ENCODE measurements at places on chromosomes 13 and 19.

DNA sequence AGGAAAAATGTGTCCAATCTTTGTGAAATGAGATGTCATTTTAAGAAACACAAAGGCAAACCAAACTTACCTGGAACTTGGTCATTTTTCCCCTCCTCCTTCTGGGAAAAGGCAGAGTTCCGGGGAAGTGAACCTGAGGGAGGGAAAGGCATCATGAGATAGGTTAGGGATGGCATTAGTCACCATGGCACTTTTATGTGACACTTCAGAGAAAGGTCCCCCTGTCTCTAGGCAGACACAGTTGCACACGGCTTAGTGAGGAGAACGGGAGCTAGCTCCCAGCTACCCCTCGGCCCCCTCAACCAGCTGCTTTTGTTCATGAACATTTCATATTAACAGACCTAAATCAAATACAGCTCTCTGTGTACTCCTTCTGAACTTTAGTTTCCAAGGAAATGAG, 1.5 kb downstream of the ZNF235 start:
- no peak for DNase-seq

DNA sequence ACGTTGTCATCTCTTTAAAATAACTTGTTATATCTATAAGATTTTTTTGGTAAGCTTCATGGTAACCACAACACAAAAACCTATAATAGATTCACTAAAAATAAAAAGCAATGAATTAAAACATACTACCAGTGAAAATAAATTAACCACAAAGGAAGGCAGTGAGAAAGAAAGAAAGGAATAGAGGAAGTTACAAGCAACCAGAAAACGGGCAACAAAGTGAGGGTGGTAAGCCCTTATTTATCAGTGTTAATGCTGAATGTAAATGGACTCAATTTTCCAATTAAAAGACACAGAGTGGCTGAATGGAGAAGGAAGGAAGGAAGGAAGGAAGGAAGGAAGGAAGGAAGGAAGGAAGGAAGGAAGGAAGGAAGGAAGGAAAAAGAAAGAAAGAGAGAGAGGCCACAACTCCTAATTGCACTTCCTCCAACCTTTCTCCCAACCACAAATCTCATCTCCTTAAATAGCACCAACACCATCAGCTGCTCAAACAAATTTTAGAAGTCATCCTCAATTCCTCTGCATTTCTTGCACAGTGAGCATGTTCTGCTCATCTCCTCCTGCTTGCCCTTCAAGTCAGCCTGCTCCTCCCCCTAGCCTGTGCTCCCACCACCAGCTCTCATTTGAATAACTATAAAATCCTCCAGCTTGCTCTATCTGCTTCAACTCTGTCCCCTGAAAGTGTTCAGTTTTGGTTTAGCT, 48.6 kb downstream of the CCNA1 start:
- DNase-seq = no peak

DNA sequence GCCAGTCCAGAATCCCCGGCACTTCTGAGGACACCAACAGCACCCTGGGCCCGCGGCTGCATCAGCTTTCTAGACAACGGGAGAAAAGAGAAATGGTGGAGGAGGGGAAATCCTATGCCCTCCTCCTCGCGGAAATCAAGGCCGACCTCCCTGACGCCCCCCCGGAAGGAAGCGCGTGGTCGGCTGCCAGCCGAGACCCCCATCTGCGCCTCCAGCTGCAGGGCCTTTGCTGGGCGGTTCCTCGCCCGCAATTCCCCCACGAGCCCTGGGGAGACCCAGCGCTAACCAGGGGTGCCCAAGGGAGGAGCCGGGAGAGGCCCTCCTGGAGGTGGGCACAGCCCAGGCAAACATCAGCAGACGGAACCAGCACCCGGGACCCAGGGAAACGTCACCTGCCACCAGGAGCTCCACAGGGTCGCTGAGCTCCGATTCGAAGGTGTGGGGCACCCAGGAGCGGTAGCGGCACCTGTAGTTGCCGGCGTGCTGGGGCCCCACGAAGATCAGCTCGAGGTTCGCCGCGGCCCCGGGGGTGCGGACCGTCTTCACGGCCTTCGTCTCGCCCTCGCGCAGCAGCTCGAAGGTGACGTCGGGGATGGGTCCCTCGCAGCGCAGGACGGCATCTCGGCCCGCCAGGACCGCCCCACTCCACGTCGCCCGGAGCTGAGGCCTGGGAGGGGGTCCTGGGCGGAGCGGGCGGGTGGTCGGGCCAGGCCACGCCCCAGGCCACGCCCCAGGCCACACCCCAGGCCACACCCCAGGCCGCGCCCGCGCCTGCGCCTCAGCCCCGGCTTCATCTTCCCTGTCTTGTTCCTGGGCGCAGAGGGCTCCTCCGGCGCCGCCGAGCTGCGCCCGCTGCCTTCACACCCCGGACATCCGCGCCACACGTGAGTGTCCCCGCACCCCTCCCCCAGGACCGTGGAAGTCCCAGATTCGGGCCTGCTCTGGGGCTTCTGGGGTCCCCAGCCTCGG, 6.0 kb downstream of the A1BG start:
- no peak for DNase-seq

- no peak for DNase-seq
These were observed 496.2 kb upstream of the KLHL1 start for GRCh38 chr13:70604448-70604847.

GRCh38 chr13:56886398-56886797, 254.3 kb upstream of the PRR20A start:
- DNase-seq = no peak

GRCh38 chr19:10655457-10656312, 1.5 kb downstream of the ILF3 start:
- no peak for DNase-seq

DNA sequence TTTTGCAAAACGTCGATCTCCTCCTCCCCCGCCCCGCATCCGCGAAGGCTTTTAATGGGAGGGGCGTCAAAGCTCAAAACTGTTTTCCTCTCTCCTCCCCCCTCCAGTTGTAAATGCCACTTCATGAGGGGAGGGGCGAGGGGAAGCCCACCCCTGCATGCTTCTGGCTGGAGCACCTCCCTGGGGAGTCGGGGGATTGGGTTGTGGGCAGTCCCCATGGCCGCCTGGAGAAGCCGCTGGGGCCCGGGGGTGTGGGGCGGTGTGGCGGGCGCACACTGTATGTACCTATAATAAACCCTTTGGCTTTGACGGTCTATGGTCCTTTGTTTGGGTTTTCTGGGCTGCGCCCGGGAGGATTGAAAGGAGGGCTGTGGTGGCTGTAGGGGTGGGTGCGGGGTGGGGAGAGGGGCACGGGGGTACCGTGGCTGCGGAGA, 505 bp upstream of the SHKBP1 start:
- no peak for DNase-seq

- DNase-seq = no peak
These were observed 96.1 kb downstream of the OXGR1 start for GRCh38 chr13:96898212-96898611.

GRCh38 chr13:23751195-23751594, 138.0 kb downstream of the MIPEP start:
- no peak for DNase-seq

DNA sequence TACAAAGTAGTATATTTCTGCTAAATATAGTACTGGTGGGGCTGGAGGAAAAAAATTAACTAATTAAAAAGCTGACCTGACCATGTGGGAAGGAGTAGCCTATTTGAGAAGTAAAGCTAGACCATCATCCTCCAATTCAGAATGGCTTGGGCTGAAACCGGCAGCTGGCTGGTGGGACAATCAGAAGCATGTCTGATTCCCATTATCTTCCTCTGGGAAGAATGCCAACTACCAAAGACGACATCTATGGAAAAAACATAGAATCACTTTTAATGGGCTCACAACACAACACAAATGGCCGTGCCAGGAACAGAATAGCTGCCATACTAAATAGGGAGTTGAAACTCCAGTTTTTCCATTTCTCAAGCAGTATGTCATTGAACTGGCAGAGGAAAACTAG, 120.4 kb upstream of the FREM2 start:
- DNase-seq = no peak

DNA sequence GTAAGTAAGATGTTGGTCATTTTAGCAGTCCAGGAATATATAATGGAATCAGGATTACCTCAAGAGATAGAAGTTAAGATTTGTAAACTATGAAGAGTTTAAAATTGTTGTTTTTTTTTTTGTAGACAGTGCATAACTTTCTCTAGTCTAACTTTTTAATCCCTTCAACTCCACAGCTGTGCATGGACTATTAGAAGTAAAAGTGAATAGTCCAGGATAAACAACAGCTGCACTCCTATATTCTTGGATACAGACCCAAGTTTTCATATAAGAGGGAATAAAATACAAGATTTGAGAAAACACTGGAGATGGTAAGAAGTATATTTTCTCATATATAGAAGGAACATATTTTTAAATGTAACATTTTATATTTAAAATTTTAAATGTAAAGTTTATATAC, 1509.9 kb downstream of the SLITRK5 start:
- DNase-seq = no peak

- DNase-seq = no peak
These were observed 35.3 kb downstream of the EDNRB start for GRCh38 chr13:77883328-77883727.

DNA sequence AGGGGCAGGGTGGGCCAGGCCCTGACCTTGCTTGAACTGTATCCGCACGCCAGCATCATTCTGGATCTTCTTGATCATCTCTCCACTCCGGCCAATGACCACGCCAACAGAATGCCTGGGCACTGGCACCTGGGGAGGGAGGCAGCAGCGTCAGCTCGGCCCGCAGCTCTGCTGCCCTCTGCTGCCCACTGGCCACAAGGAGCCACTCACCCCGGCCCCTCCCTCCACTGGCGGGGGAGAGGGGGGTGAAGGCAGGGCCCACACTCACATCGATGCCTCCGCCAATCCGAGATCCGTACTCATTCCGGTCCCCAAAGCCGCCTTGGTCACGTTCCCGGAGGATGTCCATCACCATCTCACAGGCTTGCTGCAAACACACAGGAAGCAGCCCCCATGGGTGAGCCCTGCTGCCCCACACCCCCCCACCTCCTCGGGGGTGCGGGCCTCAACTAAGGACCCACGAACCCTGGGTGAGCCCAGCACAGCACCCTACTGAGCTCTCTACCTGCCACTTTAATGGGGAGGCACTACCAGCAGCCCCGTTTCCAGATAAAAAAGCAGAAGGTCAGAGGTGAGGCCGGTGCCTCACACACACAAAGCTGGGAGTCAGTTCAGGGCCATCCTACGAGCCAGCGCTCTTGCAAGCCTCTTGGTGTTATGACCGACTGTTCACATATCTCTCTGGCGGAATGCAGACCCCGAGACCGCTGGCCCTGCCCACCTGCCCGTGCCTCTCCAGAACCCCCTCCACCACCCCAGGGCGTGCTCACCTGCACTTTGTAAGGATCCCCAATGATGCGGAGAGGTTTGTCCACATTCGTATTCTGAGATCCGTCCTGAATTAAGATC, 6.7 kb downstream of the KHSRP start:
- no peak for DNase-seq

GRCh38 chr19:2044709-2045500, 6.1 kb downstream of the MKNK2 start:
- DNase-seq = no peak

GRCh38 chr19:38656171-38656981, 8.9 kb downstream of the ACTN4 start:
- DNase-seq = no peak

DNA sequence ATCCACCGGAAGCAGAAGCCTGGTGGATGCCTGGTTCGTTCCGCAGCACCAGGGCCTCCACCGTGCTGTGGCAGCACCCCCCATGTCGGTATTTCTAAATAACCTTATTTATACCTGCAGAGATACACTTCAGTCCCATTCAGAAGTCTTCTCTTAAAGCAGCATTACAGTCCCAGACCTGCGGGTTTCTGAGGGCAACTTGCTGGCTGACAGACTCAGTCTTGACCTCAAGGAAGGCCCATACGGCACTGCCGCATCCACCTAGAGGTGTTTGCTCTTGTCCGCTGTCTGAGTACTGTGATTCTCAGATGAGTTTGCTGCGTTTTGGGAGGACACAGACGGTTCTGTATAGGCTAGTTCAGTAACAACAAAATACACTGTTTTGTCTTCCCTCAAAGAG, 16.9 kb upstream of the TEX29 start:
- DNase-seq = no peak

- no peak for DNase-seq
These were observed 4.7 kb upstream of the GSK3A start for GRCh38 chr19:42246922-42247639.

- no peak for DNase-seq
These were observed 101.7 kb upstream of the SOX21 start for GRCh38 chr13:94813920-94814475.

DNA sequence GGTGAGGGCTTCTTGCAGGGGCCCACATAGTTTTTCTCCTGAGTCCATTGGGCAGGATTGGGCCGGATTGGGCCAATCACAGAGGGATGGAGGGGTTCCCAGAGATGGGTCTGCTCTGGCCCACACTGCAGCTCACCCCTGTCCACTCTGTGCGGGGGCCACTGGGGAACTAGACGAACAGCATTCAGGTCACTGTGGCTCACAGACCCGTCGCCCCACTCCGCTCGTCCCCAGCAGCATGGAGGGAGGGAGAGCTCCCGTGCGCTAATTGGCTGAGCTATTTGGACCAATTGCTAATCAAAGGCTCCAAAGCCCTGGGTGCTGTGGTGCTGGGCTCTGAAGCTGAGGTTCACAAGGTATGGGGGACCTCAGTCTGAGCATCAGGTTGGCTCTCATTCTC, 11.3 kb downstream of the NACC1 start:
- DNase-seq = no peak

GRCh38 chr19:5934774-5935472, 20.9 kb downstream of the CAPS start:
- DNase-seq = no peak

DNA sequence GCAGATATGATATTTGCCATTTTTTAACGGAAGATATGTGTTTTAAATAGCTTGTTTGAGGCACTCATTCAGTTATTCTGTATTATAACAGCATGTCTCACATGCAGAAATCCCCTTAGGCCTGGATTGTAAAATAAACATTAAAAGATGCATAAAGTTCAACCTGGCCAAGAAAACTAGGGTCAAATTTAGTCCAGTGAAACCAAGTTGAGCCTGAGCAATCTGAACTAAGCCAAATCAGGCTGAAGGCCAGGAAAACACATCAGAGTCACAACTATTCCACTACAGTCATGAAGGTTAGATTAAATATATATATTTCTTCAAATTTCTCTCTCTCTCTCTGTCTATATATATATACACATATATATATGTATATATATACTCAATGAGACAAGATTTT, 504.8 kb downstream of the SLITRK1 start:
- no peak for DNase-seq

DNA sequence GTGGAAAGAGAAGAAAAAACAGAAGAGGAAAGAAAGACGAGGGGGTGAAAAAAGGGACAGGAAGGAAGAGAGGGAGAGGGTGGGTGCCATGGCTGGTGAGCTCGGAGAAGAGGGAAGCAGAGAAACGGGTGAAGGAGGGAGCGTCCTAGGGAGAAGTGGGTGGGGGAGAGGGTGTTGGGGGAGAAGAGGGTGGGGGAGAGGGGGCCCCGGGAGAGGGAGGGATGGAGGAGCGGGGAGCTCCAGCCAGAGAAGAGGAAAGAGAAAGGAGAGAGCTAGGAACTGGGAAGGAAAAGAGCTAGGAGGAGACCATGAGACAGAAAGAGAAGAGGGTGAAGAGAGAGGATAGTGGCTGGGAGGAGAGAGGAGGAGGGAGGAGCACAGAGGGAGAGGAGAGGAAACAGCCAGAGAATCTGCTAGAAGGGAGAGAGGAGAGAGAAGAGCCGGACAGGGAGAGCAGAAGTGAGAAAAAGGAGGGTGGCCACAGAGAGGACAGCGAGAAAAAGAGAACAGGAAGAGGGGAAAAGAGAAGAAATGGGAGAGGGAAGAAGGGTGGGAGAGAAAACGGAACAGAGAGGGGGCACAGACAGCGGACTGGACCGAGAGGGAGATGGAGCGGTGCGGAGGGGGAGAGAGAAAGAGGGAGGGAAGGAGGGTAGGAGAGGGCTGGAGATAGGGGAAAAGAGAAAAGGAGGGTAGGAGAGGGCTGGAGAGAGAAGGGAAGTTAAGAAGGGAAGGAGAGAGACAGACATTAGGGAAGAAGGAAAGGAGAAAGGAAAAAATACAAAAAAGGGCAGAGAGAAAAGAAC, 11.9 kb upstream of the GARIN5A start:
- no peak for DNase-seq
